ENCODE measurements at places on chromosomes 1 and 21. TPM values are rescaled to one million over a fixed set of nuclear protein-coding genes. Genes with fewer than 3 reads are reported as not detected.

DNA sequence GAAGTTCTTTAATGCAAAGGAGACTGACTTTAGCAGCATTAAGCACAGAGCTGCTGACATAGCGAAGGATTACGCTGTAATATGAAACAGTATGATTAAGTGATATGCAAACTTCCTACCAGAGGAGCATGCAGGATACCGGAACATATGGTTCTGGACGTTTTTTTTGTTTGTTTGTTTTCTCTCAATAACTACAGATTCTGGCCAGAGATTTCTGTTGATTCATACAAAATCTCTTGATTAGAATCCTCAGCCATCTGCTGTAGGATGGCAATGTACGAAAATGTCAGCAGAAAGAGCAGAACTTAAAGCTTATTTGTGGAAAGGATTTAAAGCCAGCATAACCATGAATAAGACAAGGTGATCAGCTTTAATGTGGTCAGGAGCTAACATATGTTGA is 970.7 kb downstream of the KCNT2 start:
- DNase-seq = no peak

Gene HPDL
- total RNA-seq = 0.18 TPM

- DNase-seq = no peak
Measured at GRCh38 chr1:23424293-23425192, at the start of gene TCEA3. Gene TCEA3, minus strand, starts transcription at chr1:23424748. Its CDS starts 115 bp downstream, at chr1:23424633.

- DNase-seq = no peak
Measured at GRCh38 chr21:31735511-31735992, 3.6 kb upstream of the SCAF4 start.

GRCh38 chr1:91781901-91782622 is 103.9 kb downstream of the TGFBR3 start:
- DNase-seq = no peak

DNA sequence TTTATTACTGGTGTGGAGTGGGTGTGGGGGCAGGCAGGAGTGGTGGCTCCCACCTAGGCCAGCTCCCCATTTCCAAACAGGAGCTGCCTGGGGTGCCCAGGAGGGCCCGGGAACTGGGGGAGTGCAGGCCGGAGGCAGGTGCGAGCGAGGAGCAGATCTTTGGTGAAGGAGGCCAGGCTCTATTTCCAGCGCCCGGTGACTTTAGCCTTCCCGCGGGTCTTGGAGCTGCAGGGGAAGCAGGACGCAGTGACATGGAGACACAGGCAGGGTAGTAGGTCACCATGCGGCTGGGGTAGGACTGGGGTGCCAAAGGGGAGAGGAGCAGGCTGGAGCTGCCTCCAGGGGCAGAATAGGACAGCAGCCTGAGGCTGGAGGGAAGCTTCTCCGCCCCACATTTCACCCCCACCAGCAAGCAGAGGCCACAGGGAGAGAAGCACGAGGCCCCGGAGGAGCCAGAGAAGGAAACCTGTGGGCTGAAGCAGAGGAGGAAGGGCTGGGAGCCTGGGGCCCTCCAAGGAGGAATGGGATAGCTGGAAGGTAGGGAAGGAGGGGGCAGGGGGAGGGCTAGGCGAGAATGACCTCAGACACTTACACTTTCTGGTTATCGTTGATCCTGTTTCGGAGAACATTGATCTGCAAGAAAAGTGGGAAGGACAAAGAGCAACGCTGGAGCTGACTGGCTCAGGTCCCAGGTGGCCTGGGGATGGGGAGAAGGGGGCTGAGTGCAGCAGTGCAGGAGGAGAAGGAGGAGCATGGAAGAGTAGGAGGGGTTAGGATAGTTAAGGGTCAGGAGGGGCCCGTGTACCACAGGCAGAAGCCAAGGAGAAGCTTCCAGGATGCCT is 18.2 kb downstream of the TNNT2 start:
- no peak for DNase-seq

Gene OR2L5
- not detected for total RNA-seq

DNA sequence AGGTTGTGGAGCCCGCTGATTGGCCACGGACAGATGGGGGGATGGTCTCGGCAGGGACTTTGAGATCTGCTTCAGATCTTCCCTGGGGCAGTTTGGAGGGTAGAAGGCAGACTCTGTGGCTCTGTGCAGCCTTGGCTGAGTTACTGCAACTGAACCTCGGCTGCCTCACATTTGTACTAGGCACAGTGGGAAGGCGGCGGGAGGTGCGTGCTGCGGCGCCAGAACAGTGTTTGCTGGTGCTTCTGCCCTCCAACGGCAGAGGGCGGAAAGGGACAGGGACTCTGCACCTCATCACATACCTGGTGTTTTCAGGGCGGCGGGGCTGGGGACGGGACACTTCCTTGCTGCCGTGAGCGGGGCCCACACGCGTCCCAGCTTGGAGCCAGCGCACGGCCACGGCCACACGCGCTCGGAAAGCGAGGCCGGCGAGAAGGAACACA is 26.2 kb downstream of the SLC66A1 start:
- DNase-seq = no peak

DNA sequence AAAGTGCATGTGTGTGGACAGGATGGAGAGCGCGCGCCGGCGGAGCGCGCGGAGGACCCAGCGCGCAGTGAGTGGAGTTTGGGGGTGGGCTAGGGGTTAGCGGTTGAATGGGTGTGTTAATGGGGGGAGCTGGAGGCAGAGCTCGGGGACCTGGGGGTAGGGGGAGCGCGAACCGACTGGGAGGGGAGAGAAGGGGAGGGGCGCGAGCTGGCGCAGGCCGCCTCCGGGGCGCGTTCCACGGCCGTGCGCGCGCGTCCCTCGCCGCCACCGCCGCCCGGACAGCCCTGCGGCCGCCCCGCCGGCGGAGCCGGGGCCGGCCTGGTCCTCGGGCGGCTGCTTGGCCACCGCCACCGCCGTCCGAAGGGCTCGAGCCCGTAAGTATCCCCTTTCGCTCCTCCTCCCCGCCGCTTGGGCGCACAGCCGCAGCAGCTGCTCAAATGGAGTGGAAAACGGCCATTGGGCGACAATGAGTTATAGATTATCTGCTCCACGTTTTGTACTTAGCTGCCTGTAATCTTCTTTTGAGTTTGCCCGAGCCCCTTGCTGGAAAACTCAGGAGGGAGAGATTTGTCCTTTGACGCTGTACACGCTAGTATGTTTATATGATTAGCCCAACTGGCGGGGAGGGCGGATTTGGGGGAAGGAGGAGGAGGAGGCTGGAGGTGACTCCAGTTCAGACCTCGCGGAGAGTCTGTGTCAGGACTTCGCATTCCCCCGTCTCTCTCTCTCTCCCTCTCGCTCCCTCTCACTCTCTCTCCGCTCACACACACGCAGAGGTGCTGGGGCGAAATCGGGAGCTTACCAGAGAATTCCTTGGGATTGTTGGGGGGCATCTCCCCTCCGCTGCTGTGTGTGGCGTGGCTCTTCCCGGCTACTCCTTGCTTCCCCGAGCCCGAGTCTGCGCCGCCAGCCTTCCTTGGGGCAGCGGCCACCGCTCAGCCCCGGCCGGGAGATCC is at the start of gene ADGRL2:
ADGRL2 (plus strand) TSS at position 240 of the 956 bp plus-strand sequence. CDS start 36,051 bp downstream, outside the sequence.
- DNase-seq = peak; percentile 61

- DNase-seq = no peak
Measured at GRCh38 chr1:31199236-31199790, 40.4 kb downstream of the NKAIN1 start.

GRCh38 chr1:110631836-110632620 is 25.9 kb upstream of the KCNA2 start:
- no peak for DNase-seq

- no peak for DNase-seq
Measured at GRCh38 chr21:37270576-37271365, 3.6 kb upstream of the VPS26C start.

DNA sequence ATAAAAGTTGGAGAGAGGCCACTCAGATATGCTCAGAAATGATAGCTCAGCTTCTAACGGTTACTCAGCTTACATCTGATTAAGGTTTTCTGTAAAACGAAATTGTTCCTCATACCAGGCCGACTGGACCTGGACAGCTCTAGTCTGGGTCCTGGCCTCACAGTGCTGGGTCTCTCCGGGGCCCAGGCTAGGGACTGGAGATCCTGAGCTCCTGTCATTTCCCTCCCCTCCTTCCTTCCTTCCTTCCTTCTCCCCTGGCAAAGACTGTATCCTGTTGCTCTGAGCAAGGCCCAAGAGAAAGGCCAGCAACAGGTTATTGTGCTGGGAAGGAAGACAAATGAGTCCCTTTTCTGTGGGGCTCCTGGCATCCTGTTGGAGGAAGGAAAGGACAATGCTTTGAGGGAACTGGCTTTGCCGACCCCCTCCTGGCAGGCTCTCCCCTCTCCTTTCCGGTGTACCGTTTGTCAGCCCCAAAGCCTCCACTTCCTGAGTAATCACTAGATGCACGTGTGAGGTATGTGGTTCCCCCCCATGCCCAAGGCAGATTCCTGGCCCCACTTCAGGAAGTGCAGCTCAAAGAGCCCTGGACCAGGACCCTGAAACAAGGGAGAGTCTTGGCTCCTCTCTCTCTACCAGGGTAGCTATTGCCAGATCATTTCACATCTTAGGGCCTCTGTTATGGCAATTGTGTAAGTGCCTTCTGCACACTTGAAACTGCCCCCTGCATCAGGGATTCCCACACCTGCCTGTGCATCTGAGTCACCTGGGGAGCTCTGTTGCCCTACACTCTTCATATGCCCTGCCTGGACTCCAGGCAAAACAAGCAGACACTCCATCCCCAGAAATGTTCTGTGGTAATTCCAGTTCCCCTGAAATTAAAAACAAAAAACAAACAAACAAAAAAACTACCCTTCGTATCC is 212.7 kb upstream of the FGGY start:
- peak; percentile 51 for DNase-seq

Gene OR10J1
- total RNA-seq = not detected

- peak; percentile 43 for DNase-seq
Measured at GRCh38 chr1:47684964-47685762, 247.3 kb downstream of the FOXD2 start.

Gene LCE6A
- not detected for total RNA-seq

Gene ERG
- 0.89 TPM for total RNA-seq

DNA sequence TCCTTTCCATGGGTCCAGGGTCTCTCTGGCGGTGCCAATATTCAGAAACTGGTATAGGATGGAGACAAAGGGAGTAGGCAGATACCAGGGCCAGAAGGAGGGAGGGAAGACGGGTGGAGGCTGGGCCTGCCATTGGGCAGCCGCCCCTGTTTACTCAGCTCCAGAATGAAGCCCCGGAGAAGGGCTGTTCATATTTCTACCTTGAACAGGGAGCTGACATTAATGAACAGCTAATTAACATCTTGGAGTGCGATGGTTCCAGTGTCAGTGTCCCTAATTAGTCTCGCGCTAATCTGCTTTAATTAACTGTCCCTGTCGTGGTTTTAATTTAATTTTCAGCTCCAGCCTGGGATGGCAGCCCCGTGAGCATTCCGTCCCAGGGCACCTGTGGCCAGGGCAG is 113.8 kb downstream of the EPHB2 start:
- DNase-seq = no peak

DNA sequence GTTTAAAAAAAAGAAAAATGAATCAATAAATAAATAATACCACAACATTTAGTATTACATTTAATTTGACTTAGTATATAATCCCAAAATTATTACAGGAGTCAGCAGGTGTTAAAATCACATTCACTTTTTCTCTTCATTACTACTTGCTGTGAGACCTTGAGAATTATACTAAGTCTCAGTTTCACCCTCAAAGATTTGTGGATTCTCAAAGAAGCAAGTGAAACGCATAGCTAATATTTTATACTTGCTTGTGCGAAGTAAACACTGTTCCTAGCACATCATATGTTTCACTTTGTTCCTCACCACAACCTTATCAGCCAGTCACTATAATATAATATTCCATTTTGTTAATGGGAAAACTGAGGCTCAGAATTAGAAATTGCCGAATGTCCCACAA is 4.0 kb downstream of the CLCA1 start:
- no peak for DNase-seq

Gene OR2L8
- total RNA-seq = not detected

Gene SLC6A17
- 2.1 TPM for total RNA-seq

- no peak for DNase-seq
Measured at GRCh38 chr1:113875714-113876113, 4.2 kb upstream of the PTPN22 start.
